ENCODE measurements at places on chromosomes 13 and 19. TPM values are rescaled to one million over a fixed set of nuclear protein-coding genes. Genes with fewer than 3 reads are reported as not detected.

Gene HPN
- not detected for polyA plus RNA-seq

Gene ZNF844
- polyA plus RNA-seq = 7.7 TPM

Gene ZNRF4
- polyA plus RNA-seq = not detected

Gene SERTAD3
- polyA plus RNA-seq = 16.4 TPM

Gene LRRC63
- 0.09 TPM for polyA plus RNA-seq

Gene CASP14
- not detected for polyA plus RNA-seq

Gene PLEKHA4
- polyA plus RNA-seq = 4.3 TPM

Gene KLK4
- polyA plus RNA-seq = not detected

Gene PSG11
- not detected for polyA plus RNA-seq

Gene LENG9
- 2.9 TPM for polyA plus RNA-seq

Measured in B cell (primary cell).